ENCODE measurements at places on chromosomes 1 and 21.

DNA sequence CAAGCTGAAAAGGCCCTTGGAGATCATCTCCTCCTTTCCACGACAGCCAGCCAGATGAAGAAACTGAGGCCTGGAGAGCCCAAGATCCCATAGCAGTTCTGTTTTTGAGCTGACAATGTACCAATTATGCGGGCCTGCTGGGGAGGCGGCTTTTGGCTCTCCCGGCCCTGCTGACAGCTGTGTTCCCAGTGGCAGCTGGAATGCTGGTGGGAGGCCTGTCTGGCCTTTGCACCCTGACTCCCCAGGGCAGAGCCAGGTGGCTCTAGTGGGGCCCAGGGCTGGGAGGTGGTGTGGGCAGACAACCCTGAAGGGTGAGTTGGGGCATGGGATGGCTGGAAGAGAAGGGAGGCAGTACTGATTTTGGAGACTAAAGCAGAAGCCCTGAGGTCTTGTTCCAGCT, 30.7 kb upstream of the WASF2 start:
- DNase-seq: no peak

DNA sequence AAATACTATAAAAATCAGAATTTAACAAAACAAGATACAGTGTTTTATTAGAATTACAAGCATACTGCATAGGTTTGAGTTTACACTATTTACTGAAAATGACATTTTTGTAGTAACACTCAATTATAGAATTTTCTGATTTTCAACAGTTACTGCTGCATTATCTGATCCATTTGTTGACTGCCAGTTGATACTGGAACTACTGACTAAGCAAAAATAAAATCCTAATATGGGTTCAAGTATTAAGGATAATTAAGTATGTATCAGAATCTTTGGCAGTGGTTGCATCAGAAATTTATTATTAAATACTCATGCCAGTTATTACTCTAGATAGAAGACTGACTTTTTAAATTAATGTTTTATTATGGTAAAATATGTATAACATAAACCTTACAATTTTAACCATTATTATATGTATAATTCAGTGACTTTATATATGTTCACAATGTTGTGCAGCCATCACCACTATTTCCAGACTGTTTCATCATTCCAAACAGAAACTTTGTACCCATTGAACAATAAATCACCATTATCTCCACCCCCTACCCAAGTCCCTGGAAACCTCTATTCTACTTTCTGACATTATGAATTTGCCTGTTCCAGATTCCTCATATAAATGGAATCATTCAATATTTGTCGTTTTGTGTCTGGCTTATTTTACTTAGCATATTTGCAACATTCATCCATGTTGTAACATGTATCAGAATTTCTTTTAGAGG, 58.2 kb upstream of the GPR88 start:
- DNase-seq: no peak

DNA sequence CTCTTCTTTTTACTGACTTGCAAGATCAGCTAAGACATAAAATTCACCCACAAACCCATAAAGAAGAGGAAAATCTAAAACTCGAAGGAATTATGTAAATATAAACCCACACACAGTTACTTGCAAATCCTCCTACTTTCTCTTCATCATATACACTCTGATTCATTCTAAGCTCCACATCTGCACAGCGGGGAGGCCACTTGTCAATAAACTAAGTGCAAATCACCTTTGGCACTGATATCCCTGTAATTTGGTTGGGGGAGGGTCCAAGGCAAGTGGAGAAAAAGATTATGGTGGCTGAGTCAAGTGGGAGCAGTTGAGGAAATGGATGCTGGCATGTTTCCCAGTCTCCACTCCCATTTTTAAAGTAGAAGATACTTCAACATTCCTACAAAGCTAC, 596.5 kb downstream of the MATN1 start:
- no peak for DNase-seq

DNA sequence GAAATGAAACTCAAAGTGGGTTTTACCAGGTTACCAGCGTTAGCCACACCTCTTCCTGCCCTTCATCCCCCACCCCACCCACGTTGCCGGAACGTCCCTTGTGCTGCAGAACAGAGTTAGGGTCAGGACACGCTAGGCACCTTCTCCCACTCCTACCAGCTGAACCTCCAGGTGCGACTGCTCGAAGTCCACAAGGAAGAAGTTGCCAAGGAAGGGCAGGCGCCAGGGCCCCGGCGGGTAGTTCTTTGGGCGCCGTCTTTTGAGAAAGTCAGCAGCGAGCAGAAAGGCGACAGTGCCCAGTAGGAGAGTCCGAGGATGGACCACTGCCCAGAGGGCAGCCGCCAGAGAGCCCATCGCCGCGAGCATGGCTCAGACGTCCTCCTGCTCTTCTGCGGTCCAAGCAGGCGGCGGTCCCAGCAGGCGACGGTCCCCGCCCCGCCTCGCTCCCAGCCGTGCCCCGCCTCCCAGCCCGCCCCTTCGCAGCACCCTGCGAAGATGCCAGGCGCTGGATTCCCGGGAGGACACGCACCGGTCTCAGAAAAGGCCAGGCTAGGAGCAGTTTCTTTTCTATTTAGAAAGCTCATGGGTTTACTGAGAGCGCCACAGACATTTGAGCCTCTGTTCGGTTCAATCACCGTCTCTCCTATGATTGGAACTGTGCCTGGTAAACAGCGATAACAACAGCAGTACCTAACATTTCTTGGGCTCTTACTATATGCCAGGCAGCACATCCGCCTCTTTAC, at the start of gene CYP2J2:
TSS of gene CYP2J2 (minus strand) at position 393 of the 743 bp plus-strand sequence. CDS start at position 366, 27 bp downstream.
- peak; percentile 73 for DNase-seq

- no peak for DNase-seq
These were observed 16.2 kb downstream of the DRAXIN start for GRCh38 chr1:11707621-11708276.

DNA sequence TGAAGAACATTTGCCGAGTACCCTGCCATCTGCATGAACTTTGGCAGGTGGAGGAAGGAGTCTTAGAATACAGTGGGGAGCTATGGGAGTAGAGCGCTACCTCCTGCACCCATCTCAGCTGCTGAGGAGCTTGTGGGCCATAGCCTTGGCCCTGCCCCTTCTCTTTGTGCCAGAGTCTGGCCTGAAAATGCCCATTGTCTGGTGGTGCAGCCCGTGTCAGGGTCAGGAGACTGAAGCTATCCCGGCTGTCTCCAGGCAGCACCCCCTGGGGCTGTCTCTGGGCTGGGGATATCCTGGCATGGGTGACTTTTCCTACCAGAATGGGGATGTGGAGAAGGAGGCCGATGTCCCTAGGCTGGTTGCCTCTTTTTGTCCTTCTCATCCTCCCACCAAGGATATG, 7.3 kb downstream of the IPO13 start:
- DNase-seq: no peak

DNA sequence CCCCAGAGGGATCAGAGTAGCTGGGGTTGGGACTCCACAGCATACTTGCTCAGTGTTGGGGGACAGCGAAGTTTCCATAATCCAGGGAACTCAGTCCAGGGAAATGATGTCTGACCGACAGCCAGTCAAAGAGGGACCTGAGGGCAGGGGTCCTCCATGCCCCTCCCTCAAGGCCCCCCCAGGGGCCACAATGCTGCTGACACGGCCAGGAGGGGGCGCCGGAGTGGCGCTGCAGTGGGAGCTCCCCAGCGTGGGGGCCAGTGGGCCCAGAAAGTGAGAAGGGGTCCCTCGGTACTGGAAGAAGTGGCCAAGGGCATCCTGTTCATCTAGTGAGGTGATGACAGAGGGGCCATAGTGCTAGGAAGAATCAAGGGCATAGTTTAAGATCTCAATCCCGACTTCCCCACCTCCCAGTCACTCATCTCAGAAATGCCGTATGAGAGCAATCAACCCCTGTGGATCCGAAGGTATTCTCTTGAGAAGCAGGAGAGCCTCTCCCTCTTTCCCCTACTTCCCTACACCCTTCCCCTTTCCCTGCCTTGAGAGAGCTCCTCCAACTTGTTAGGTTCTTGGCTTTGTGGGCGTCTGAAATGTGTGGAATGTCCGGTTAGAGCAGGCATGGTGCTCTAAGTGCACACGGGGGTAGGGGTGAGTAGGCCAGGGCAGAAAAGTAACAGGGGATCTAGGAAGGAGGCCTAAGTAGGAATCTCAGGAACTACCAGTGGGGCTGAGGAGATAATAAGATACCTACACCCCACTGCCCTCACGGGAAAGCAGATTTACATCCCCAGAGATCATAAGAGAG, 4.1 kb downstream of the NUDT17 start:
- no peak for DNase-seq

GRCh38 chr1:45359882-45360513, 19.8 kb upstream of the MUTYH start:
- DNase-seq: peak; percentile 35

GRCh38 chr1:244878681-244879080, 14.3 kb upstream of the HNRNPU start:
- no peak for DNase-seq

GRCh38 chr1:30101487-30102227, 621.7 kb downstream of the MATN1 start:
- DNase-seq: no peak

DNA sequence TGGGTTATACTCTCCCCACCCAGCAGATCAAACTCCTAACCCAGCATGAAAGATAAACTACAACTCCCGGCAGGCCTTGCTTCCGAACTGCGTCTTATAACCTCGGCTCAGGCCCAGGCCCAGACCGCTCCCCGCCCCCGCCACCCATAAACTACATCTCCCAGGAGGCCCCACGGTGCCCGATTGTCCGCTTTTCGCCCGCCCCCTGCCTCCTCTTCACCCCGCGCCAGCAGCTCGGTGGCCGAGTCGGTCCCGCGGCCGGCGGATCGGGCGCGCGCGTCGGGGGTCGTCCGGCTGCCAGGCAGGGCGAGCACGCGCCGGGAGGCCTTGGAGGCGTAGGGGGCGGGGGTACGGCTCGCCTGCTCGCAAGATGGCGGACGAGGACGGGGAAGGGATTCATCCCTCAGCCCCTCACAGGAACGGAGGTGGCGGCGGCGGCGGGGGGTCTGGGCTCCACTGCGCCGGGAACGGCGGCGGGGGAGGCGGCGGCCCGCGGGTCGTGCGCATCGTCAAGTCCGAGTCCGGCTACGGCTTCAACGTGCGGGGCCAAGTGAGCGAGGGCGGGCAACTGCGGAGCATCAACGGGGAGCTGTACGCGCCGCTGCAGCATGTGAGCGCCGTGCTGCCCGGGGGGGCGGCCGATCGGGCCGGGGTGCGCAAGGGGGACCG, at the start of gene SNX27:
TSS of gene SNX27 (plus strand) at position 219 of the 669 bp plus-strand sequence. CDS start at position 371, 152 bp downstream.
- peak; percentile 75 for DNase-seq

DNA sequence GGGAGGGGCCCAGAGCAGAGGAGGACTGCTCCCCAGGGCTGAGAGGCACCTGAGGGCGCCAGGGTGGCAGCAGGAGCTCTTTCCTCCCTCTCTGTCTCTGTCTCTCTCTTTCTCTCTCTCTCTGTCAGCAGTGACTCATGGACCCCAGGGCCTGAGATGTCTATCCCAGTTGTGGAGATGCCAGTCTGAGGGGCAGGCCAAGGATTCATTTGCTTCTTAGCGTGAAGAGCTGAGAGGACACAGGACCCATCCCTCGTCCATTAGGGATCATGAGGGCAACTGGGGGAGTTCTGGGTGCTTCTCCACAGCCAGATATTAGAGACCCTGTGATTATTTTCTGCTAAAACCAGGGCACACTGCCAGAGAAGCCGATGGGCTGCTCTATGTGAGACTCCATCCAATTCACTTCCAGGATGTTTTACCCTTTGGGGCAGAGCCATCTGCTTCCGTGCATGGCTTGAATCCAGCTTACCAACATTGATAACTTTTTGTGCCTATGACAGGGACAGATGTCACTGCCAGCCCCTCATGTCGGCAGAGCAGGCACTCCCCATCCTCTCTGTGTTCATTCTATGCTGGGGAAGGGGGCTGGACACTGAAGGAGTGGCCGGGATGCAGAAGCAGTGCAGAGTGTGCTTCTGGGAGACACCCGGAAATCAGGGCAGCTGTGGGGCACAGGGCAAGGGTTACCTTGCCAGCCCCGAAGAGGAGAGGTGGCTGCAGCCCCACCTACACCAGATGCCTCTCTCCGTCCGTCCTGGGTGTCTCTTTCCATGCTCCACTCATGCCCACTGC, 4.1 kb upstream of the PCBP3 start:
- no peak for DNase-seq

DNA sequence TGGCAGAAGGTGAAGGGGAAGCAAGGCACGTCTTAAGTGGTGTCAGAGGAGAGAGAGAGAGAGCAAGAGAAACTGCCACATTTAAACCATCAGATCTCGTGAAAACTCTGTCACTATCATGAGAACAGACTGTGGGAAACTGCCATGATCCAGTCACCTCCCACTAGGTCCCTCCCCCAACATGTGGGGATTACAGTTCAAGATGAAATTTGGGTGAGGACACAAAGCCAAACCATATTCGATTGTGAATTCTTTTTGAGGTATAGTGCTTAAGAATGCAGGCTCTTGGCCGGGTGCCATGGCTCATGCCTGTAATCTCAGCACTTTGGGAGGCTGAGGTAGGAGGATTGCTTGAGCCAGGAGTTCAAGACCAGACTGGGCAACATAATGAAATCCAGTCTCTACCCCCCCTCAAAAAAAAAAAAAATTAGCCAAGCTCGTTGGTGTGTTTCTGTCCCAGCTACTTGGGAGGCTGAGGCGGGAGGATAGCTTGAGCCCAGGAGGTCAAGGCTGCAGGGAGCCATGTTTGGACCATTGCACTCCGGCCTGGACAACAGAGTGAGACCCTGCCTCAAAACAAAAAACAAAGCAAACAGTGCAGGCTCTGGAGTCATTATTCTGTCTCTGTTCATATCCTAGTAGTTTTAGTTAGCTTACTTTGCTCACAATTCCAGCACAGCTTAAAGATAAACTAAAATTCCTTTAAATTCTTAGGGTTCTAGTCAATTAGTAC, 6.0 kb downstream of the ZCCHC17 start:
- no peak for DNase-seq

DNA sequence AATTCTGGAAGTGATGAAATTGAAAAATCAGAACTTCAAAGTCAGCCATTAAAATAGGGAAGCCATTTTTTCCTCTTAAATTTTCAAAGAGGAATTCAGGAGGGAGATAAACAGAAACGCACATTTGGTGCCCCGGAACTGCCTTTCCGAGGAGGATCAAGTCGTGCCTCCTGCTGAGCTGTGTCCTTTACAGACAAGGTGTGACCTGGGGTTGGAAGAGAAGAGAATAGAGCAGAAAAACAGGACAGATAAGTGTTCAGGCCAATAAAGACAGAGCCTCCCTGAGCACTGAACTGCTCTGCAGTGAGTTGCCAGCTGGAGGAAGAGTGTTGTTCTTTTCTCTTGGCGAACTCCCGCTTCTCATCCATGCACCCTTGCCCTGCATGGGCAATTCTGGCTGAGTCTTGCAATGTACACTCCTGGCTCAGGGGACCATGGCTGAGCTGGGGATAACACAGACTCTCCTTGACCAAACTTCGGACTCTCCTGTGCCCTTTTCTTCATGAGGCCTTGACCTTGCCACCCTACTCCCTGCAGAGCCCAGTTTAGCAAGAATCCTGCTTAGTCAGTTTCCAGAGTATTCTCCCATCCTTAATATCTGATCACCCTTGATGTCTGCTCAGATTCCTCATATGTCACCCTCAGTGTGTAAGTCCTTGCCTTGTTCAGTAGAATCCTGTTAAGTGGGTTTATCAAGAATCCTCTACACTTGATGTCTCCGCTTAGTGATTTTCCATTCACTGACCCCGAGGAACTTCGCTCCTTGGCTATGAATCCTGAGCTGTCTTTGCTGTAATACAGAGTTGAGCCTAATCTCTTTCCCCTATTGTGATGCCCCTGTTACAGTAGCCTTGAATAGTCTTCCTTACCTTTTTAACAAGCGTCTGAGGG, 1.3 kb upstream of the MTARC1 start:
- no peak for DNase-seq

- DNase-seq: no peak
These were observed 31.9 kb downstream of the MATN1 start for GRCh38 chr1:30691480-30691879.
